ENCODE measurements at places on chromosomes 2 and 18.
A peak's percentile ranks its signal among the peaks of the same experiment; 100 is the strongest.

- peak; percentile 64 for DNase-seq
Observed at GRCh38 chr2:20635113-20635510, 15.8 kb downstream of the HS1BP3 start.

GRCh38 chr2:79512442-79513401 lies at the start of gene CTNNA2:
Gene CTNNA2 (plus strand): TSS chr2:79513051.
- peak; percentile 89 for DNase-seq

GRCh38 chr2:131584940-131585339 lies 57.3 kb downstream of the CCDC74A start:
- no peak for DNase-seq

- DNase-seq, result no peak
Observed at GRCh38 chr2:170836027-170836426, 19.3 kb downstream of the GAD1 start.

DNA sequence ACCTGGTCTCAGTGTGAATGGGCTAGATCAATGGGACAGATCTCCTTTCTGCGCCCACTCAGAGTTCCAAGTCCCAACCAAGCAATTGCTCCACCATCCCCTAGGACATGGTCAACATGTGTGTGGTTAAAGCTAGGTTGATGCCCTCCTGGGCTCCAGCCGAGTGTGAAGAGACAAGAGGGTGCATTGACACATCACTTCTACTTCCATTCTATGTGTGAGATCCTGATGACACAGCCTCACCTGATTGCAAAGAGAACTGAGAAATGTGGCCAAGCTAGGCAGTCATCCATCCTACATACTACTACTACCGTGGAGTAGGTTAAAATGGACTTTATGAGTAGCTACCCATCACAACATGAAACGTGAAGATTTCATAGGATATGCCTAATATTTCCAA lies 106.8 kb downstream of the NCKAP5 start:
- DNase-seq, result no peak

GRCh38 chr2:5695654-5696403 lies 3.6 kb downstream of the SOX11 start:
- peak; percentile 74 for DNase-seq

GRCh38 chr2:196549052-196549451 lies 90.5 kb upstream of the CCDC150 start:
- DNase-seq, result no peak

GRCh38 chr2:129881786-129882396 lies 97.6 kb upstream of the RAB6C start:
- no peak for DNase-seq

GRCh38 chr18:70289351-70290312 lies 787 bp downstream of the SOCS6 start:
- peak; percentile 75 for DNase-seq

DNA sequence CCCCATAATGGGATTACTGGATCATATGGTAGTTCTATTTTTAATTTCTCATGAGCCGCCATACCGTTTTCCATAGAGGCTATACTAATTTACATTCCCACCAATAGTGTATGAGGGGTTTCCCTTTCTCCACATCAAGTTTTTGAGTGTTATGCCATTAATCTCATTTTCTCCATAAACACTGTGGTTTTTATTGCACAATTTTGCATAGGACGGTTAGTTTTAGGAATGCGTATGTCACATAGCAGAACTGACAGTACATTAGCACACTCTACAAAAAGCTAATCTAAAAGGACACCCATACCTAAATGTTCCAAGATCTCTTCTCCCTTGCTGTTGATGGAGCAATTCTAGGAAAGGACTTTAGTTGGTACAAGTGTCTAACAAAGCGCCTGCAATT lies 32.5 kb downstream of the DARS1 start:
- no peak for DNase-seq

Measured in DMS53 (cell line).